Heart right ventricle (tissue), 16 donors: ENCODE measurements at places on chromosomes 13 and 19. TPM values are rescaled to one million over a fixed set of nuclear protein-coding genes. Genes with fewer than 3 reads are reported as not detected.

- no peak for DNase-seq
- no peak overlapping the region for H3K27ac ChIP-seq
- peaks cover 34% of the 10 kb centered on the region for H3K36me3 ChIP-seq
- H3K4me1 ChIP-seq: peaks cover 17% of the 10 kb centered on the region
- no peaks in the 10 kb centered on the region for H3K27me3 ChIP-seq
Observed at GRCh38 chr19:47002853-47003610, 16.6 kb upstream of the NPAS1 start.

DNA sequence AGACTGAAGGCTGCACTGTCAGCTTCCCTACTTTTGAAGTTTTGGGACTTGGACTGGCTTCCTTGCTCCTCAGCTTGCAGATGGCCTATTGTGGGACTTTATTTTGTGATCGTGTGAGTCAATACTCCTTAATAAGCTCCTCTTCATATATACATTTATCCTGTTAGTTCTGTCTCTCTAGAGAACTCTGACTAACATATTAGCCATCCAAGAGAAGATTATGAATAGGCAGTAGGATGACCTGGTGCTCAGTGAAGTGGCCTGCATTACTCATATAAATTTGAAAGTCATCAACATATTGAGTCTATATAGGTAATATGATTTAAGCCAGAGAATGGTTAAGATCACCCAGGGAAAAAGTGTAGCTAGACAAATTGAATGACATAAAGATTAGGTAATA is 136.3 kb upstream of the UFM1 start:
- no peak for DNase-seq
- no peak overlapping the region for H3K27ac ChIP-seq
- no peaks in the 10 kb centered on the region for H3K27me3 ChIP-seq
- H3K4me3 ChIP-seq: no peak overlapping the region
- H3K4me1 ChIP-seq: no peaks in the 10 kb centered on the region

GRCh38 chr13:30204564-30204963 is 102.8 kb downstream of the KATNAL1 start:
- no peaks in the 10 kb centered on the region for H3K36me3 ChIP-seq
- H3K4me1 ChIP-seq: no peaks in the 10 kb centered on the region
- no peak overlapping the region for H3K27ac ChIP-seq
- no peak for DNase-seq
- no peaks in the 10 kb centered on the region for H3K27me3 ChIP-seq

Gene PCSK4
- 1.4 TPM for total RNA-seq

DNA sequence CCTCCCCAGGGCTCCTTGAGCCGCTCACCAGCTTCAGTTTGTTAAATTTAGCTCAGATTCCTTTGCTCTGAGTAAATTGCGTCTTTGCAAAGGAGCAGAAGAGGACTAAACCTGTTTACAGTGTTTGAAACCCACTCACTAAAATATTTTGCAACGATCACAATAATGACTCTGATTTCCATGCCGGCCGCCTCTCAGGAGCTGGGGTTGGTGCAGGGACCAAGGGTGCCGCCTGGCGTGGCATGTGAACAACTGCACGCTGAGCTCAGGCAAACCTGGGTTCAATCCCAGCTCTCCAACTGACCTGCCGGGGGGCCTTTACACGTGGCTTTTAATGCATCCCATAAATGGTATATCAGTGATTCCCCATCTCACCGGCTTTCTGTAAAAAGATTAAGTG is 68.7 kb upstream of the CACNA1A start:
- peaks cover 22% of the 10 kb centered on the region for H3K27me3 ChIP-seq
- H3K4me3 ChIP-seq: no peak overlapping the region
- no peaks in the 10 kb centered on the region for H3K36me3 ChIP-seq
- no peak for DNase-seq
- H3K4me1 ChIP-seq: no peaks in the 10 kb centered on the region

DNA sequence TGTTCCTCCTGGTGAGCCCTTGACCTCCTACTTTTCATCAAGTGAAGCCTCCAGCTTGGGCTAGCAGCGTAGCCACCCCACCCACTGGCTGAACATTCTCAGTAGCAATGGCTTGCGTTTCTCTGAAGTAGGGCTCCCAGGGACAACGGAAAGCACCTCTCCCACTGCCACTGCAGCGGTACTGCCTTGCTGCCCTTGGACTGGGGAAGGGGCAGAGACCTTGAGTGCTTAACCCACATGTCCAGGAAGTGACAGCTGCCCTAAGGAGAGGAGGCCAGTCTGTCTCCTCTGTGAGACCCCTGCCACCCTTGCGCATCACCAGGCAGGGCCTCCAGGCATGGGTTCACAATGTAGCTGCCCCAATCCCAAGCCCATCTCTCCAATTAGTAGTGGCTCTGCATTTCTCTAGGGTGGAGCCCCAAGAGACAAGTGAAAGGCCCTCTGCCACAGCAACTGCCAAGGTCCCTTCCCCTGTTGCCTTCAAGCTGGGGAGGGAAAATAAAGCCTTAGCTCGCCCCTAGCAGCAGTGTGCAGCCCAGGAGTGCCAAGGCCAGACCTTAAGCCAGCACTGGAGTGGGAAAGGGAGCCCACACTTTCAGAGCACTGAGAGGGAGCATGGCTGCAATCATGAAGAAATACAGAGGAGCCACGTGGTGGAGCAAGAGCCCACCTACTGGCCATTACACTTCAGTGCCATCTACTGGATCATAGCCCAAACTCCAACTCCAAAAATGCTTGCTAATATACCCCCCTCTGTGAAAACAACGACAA is 175.9 kb upstream of the TRPC4 start:
- H3K27me3 ChIP-seq: no peaks in the 10 kb centered on the region
- no peak overlapping the region for H3K27ac ChIP-seq
- DNase-seq: no peak
- no peak overlapping the region for H3K4me3 ChIP-seq
- no peaks in the 10 kb centered on the region for H3K4me1 ChIP-seq
- peaks cover 2% of the 10 kb centered on the region for H3K36me3 ChIP-seq

GRCh38 chr19:34733266-34733745 is 737 bp upstream of the ZNF181 start:
- no peaks in the 10 kb centered on the region for H3K27me3 ChIP-seq
- H3K27ac ChIP-seq: peak overlapping the region; percentile 96
- no peak for DNase-seq
- peaks cover 31% of the 10 kb centered on the region for H3K36me3 ChIP-seq
